ENCODE measurements at places on chromosomes 7 and 10. TPM values are rescaled to one million over a fixed set of nuclear protein-coding genes. Genes with fewer than 3 reads are reported as not detected.
A peak's percentile ranks its signal among the peaks of the same experiment; 100 is the strongest.

- H3K36me3 ChIP-seq, result no peaks in the 10 kb centered on the region
- DNase-seq, result no peak
- H3K27ac ChIP-seq, result no peak overlapping the region
- no peaks in the 10 kb centered on the region for H3K27me3 ChIP-seq
These were observed 182.7 kb upstream of the LYZL2 start for GRCh38 chr10:30812018-30812851.

GRCh38 chr10:21888959-21889358 lies 114.6 kb downstream of the DNAJC1 start:
- H3K36me3 ChIP-seq, result no peaks in the 10 kb centered on the region
- H3K27ac ChIP-seq, result no peak overlapping the region
- no peak for DNase-seq
- no peaks in the 10 kb centered on the region for H3K27me3 ChIP-seq

- no peak for DNase-seq
- H3K4me1 ChIP-seq, result no peaks in the 10 kb centered on the region
- H3K4me3 ChIP-seq, result no peak overlapping the region
These were observed 173.8 kb downstream of the TMEM26 start for GRCh38 chr10:61279400-61279799.

The HMX3 gene
- total RNA-seq, result not detected

The LIPJ gene
- 0.19 TPM for total RNA-seq

DNA sequence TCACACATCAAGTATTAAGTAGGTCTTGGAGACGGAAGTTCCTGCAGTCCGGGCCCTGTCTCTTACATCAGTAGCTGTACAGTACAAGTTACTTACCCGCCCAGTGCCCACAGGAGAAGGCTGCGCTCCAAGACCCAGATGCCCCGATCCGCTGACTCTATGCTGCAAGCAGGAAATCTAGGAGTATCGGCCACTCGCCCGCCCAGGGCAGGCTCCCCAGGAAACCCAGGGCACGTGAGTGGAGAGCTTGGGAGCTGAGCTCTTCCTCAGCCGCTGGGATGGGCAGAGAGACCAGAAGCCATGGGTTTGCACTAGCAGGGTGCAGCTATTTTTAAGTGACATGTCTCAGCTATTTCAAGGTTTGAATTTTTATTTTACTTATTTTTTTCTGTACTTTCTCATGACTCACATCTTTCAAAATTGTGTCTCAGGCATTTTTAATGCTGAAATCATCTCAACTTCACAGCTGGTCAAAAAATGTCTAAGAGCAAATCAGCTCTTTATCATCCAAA lies 1.9 kb upstream of the GPER1 start:
- peaks cover 3% of the 10 kb centered on the region for H3K4me1 ChIP-seq
- DNase-seq, result no peak
- no peak overlapping the region for H3K27ac ChIP-seq

- no peaks in the 10 kb centered on the region for H3K36me3 ChIP-seq
- H3K4me3 ChIP-seq, result no peak overlapping the region
- no peak overlapping the region for H3K27ac ChIP-seq
- no peak for DNase-seq
- H3K4me1 ChIP-seq, result no peaks in the 10 kb centered on the region
These were observed 18.8 kb upstream of the TBC1D12 start for GRCh38 chr10:94383530-94383929.

- DNase-seq, result no peak
- H3K27me3 ChIP-seq, result no peaks in the 10 kb centered on the region
- H3K36me3 ChIP-seq, result no peaks in the 10 kb centered on the region
- no peak overlapping the region for H3K27ac ChIP-seq
- no peaks in the 10 kb centered on the region for H3K4me1 ChIP-seq
These were observed 16.5 kb upstream of the KCND2 start for GRCh38 chr7:120256344-120257070.

The KIAA1549 gene
- total RNA-seq, result not detected

DNA sequence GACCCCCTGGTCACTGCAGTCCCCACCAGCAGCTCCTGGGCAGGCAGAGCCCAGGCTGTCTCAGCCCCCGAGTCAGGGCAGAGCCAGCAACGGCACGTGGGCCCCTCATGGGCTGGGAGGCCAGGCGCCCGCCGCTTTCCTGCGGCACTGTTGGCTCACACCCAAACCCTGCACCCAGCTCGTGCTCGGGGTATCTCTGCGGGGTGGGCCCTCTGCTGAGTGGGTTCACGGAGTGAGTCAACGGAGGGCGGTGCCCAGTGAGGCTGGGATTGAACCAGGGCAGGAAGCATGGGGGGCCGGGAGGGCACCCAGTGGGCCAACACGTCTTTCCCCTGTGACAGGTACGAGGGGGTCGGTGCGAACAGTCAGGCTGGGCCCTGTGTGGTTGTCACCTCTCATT lies 28.9 kb downstream of the ADAP1 start:
- H3K27ac ChIP-seq, result no peak overlapping the region
- H3K4me1 ChIP-seq, result peaks cover 30% of the 10 kb centered on the region
- H3K36me3 ChIP-seq, result no peaks in the 10 kb centered on the region
- peak; percentile 23 for DNase-seq
- no peaks in the 10 kb centered on the region for H3K27me3 ChIP-seq
- H3K4me3 ChIP-seq, result no peak overlapping the region

- H3K27me3 ChIP-seq, result no peaks in the 10 kb centered on the region
- no peak for DNase-seq
- no peak overlapping the region for H3K27ac ChIP-seq
- no peak overlapping the region for H3K4me3 ChIP-seq
These were observed 19.6 kb upstream of the ZNF488 start for GRCh38 chr10:47403446-47404318.

The PPP1R9A gene
- total RNA-seq, result not detected

The PIP4K2A gene
- total RNA-seq, result 110 TPM

- no peaks in the 10 kb centered on the region for H3K27me3 ChIP-seq
- H3K36me3 ChIP-seq, result peaks cover 17% of the 10 kb centered on the region
- DNase-seq, result no peak
- no peak overlapping the region for H3K4me3 ChIP-seq
- H3K27ac ChIP-seq, result no peak overlapping the region
These were observed 10.1 kb upstream of the ADAP1 start for GRCh38 chr7:964401-965231.

- H3K4me1 ChIP-seq, result no peaks in the 10 kb centered on the region
- no peak overlapping the region for H3K27ac ChIP-seq
- H3K4me3 ChIP-seq, result no peak overlapping the region
- DNase-seq, result no peak
- no peaks in the 10 kb centered on the region for H3K27me3 ChIP-seq
- no peaks in the 10 kb centered on the region for H3K36me3 ChIP-seq
These were observed 661.8 kb upstream of the FZD8 start for GRCh38 chr10:36303896-36304295.

The PARG gene
- 34.5 TPM for total RNA-seq

The SEC31B gene
- 63.1 TPM for total RNA-seq

- H3K27me3 ChIP-seq, result no peaks in the 10 kb centered on the region
- H3K4me3 ChIP-seq, result no peak overlapping the region
These were observed 9.8 kb upstream of the MAFK start for GRCh38 chr7:1520539-1521234.

- no peak overlapping the region for H3K27ac ChIP-seq
- DNase-seq, result no peak
- no peaks in the 10 kb centered on the region for H3K36me3 ChIP-seq
These were observed 9.7 kb downstream of the ABLIM1 start for GRCh38 chr10:114648368-114648767.

The CDH23 gene
- total RNA-seq, result 3.5 TPM

DNA sequence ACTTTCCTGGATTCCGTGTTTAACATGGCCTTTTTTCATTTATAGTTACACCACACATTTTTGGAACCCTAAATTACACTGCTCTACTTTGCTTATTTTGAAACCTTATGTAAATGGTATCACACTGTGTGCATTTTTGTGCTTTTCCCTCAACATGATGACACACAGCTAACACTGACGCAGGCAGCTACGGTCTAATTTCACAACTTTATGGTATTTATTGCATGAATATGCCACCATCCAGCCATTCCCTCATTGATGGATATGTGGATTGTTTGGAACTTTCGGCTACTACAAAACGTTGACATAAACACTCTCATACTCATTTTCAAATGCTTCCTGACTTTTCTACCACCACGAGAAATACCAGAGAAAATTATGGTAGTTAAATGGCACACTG lies 6.9 kb downstream of the PAPOLB start:
- H3K27me3 ChIP-seq, result no peaks in the 10 kb centered on the region
- H3K27ac ChIP-seq, result no peak overlapping the region
- DNase-seq, result no peak
- no peaks in the 10 kb centered on the region for H3K36me3 ChIP-seq

DNA sequence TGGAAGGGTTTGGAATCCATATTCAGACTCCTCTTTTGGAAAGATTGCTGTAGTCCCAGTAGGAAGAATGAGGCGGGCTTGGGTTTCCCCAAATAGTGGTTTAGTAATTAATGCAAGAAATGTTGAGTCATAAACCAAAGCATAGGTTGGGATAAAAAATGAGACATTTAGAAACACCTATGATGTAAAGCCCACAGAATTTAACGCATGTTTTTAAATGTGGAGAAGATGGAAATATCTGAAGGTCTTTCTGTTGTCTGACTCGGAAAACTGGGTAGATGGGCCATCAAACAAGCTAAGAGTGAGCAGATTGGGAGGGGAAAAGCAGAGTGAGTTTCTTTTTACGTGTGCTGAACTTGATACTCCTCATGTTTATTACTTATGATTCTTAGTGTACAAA lies 62.2 kb downstream of the LANCL2 start:
- no peak overlapping the region for H3K27ac ChIP-seq
- DNase-seq, result no peak
- no peaks in the 10 kb centered on the region for H3K27me3 ChIP-seq
- H3K4me3 ChIP-seq, result no peak overlapping the region
- no peaks in the 10 kb centered on the region for H3K36me3 ChIP-seq

The GOLGA7B gene
- 5.8 TPM for total RNA-seq

- H3K4me1 ChIP-seq, result no peaks in the 10 kb centered on the region
- H3K4me3 ChIP-seq, result no peak overlapping the region
These were observed 12.9 kb upstream of the ZNF736 start for GRCh38 chr7:64300641-64301405.

DNA sequence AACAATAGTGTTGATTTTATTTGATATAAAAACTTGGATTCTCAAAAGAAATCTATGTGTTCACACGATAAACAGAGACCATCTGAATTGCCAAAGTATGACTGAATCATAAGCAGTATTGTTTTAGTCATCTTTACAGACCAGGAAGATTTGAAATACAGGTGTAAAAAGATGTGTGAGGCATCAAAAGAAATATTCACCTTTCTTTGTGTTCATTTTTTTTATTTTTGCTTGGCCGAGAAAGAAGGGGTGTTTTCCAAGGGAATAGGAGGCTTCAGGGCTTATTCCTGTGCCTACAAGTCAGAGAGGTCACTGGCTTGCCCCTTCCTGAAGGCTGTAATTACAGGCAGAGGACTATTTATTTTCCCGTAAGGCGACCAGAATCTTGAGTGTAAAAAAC lies 37.3 kb downstream of the MET start:
- no peak overlapping the region for H3K4me3 ChIP-seq
- H3K27me3 ChIP-seq, result no peaks in the 10 kb centered on the region

DNA sequence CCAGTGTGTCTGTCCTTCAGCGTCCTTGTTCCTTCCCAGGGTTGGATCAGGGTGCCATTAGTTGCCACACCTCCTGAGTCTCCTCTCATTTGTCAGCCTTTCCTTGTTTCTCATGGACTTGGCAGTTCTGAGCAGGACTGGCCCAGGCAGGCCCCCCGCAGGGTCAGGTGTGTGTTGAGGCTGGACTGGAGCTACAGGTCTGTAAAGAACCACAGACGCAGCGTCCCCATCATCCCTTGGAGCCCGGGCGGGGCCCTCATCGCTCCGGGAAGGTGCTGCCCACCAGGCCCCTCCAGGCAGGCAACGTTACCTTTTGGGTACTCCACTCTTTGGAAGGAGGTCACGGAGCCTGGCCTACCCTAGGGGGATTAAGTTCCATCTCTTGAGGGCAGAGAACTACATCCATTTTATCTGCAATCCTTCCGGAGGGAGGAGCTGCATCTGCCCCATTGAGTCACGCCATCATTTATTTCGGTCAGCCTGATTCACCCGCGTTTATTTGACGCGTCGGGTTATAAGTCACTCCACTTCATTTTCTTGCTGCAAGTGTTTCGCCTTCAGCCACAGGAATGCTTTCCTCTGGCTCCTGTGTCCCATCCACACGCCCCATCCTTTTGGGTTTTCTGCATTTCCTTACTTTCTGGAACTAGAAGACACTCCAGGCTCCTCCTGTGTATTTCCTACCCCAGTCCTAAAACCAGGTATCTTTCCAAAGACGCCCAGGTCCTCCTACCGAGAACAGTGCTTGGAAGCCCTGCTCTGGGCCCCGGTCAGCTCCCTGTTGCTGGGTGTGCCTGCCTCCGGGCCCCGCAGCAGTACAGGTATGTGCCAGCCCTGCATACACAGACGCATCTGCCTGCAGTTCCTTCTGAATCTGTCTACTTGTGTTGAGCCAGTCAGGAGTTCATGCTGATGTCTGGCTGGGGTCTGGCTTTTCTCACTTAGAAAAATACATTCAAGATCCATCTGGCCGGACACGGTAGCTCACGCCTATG lies 141.9 kb downstream of the MAD1L1 start:
- H3K27ac ChIP-seq, result no peak overlapping the region
- no peaks in the 10 kb centered on the region for H3K27me3 ChIP-seq
- no peaks in the 10 kb centered on the region for H3K36me3 ChIP-seq
- H3K4me3 ChIP-seq, result no peak overlapping the region
- peaks cover 5% of the 10 kb centered on the region for H3K4me1 ChIP-seq
- no peak for DNase-seq

- H3K4me1 ChIP-seq, result peaks cover 38% of the 10 kb centered on the region
- peak; percentile 59 for DNase-seq
- no peaks in the 10 kb centered on the region for H3K27me3 ChIP-seq
- no peaks in the 10 kb centered on the region for H3K36me3 ChIP-seq
- H3K27ac ChIP-seq, result no peak overlapping the region
- no peak overlapping the region for H3K4me3 ChIP-seq
These were observed 20.3 kb upstream of the SFRP5 start for GRCh38 chr10:97791824-97792721.

The YAE1 gene
- total RNA-seq, result 28.9 TPM

DNA sequence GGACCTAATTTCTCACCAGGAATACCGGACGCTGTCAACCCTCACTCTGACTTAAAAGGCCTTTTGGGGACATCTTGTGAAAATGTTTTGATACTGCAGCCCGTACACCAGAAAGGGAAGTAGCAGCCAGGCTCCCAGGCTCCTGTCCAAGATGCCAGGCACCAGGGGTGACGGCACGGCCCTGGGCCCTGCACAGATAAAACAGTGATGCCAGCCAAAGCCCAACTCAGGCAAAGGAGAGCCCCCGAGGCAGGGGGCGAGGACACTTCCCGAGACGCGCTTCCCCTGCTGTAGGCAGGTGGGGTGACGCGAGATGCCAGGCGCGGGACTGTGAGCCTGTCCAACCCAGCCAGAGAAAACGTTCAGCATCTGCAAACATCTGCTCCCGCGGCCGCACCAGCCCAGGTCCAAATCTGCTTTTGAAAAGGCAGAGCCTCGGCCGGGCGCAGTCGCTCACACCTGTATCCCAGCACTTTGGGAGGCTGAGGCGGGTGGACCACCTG lies 15.7 kb downstream of the ZFAND2A start:
- no peaks in the 10 kb centered on the region for H3K4me1 ChIP-seq
- DNase-seq, result no peak
- H3K4me3 ChIP-seq, result no peak overlapping the region

- H3K36me3 ChIP-seq, result no peaks in the 10 kb centered on the region
- DNase-seq, result no peak
- no peak overlapping the region for H3K4me3 ChIP-seq
- H3K4me1 ChIP-seq, result peaks cover 78% of the 10 kb centered on the region
- H3K27ac ChIP-seq, result peak overlapping the region; percentile 70
These were observed 40.5 kb upstream of the GDF10 start for GRCh38 chr10:47259466-47259865.
